ENCODE measurements at places on chromosomes 11 and 22. TPM values are rescaled to one million over a fixed set of nuclear protein-coding genes. Genes with fewer than 3 reads are reported as not detected.

The WBP2NL gene
- 3.4 TPM for total RNA-seq

The OR4A16 gene
- total RNA-seq: not detected

The OR8D4 gene
- total RNA-seq: not detected

The INCENP gene
- total RNA-seq: 18.6 TPM

The OVOL1 gene
- not detected for total RNA-seq

The B3GAT1 gene
- 3.1 TPM for total RNA-seq

The OR51E2 gene
- total RNA-seq: not detected

The SYCE3 gene
- not detected for total RNA-seq

The CYTH4 gene
- 126 TPM for total RNA-seq

The CALCA gene
- not detected for total RNA-seq

- no peaks in the 10 kb centered on the region for H3K4me1 ChIP-seq
- no peak overlapping the region for H3K4me3 ChIP-seq
- H3K36me3 ChIP-seq: no peaks in the 10 kb centered on the region
- no peaks in the 10 kb centered on the region for H3K27me3 ChIP-seq
- no peak overlapping the region for H3K27ac ChIP-seq
- DNase-seq: no peak
These were observed 30.2 kb upstream of the ACCSL start for GRCh38 chr11:44017443-44018126.

GRCh38 chr22:46660604-46661201 is 40.5 kb downstream of the GRAMD4 start:
- H3K4me1 ChIP-seq: peaks cover 8% of the 10 kb centered on the region
- DNase-seq: no peak
- no peak overlapping the region for H3K27ac ChIP-seq
- H3K36me3 ChIP-seq: peaks cover 7% of the 10 kb centered on the region
- H3K27me3 ChIP-seq: no peaks in the 10 kb centered on the region
- H3K4me3 ChIP-seq: no peak overlapping the region

DNA sequence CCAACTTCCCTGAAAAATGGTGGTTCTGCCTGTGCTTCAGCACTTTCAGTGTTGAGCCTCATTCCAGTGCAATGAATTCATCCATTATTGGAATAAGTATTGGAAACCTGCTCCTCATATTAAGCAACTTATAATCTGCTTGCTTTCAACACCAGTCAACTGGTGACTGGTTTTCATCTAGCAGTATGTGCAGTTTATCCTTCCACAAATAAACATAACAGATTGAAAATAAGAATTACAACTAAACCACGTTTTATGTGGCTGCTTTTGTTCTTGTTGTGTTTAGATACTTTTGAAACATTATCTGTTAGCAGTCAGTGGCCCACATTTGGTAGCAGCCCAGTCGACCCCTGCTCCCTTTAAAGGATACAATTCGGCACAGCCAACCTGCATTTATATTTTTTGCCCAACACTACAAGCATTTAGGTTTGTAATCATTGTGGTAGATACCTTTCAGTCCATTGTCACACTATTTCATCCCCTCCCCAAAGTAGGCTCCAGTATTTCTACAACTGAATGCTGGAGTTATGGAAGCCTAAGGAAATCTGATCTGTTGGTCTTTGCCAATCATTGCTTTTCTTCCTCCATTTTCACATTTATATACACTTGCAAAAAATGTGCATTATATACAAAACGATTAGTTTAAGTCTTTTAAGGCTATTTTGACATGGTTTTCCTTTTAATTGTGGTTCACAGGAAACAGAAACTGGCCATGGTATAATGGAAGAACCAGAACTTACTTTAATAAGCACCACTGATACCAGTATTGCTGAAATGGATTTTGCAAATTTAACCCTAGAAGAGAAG is 13.1 kb downstream of the TAF1D start:
- H3K27ac ChIP-seq: no peak overlapping the region
- H3K4me1 ChIP-seq: no peaks in the 10 kb centered on the region
- no peak for DNase-seq
- H3K36me3 ChIP-seq: peaks cover 22% of the 10 kb centered on the region
- H3K27me3 ChIP-seq: no peaks in the 10 kb centered on the region

GRCh38 chr11:12478743-12479142 is 101.4 kb downstream of the PARVA start:
- DNase-seq: no peak
- H3K27me3 ChIP-seq: no peaks in the 10 kb centered on the region
- H3K4me1 ChIP-seq: no peaks in the 10 kb centered on the region
- no peak overlapping the region for H3K4me3 ChIP-seq
- no peaks in the 10 kb centered on the region for H3K36me3 ChIP-seq

DNA sequence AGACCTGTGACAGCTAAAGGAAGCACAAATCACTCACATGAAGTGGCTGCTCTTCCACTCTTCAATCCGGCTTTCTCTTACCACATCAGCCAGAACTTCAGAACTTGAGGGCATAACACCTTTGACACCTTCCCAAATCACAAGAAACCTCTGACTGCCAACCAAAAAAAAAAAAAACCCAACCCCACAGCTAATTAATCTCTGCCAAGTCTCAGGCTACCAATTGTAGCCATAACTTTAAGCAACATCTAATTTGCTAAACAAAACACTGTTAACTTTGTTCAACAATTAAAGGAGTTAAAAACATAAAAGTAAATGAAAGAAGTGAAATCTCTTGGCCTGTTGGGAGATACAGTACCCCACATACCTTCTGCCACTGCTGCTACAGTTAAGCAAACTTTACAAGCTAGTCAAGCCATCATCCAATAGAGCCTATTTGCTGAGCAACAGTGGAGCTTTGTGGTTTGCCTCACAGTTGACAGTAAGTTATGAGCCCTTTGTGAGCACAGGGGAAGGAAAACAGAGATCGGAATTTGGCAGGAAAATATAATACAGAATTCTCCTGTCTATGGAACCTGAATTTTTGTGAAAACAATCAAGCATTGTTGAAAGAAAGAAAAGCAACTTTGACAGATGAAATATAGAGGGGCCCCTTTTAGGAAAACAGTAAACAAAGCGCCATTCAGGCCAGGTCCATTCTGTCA is at the start of gene SOX6:
Gene SOX6, minus strand, starts transcription at position 490 of the 704 bp plus-strand sequence. CDS start 15,298 bp downstream, outside the sequence.
- no peaks in the 10 kb centered on the region for H3K36me3 ChIP-seq
- H3K27ac ChIP-seq: no peak within 1 kb of the TSS
- no peaks in the 10 kb centered on the region for H3K27me3 ChIP-seq
- no peak within 1 kb of the TSS for H3K4me3 ChIP-seq
- no peak for DNase-seq
- H3K4me1 ChIP-seq: no peaks in the 10 kb centered on the region

GRCh38 chr11:123265951-123266350 is 70.9 kb upstream of the CLMP start:
- no peaks in the 10 kb centered on the region for H3K27me3 ChIP-seq
- H3K4me3 ChIP-seq: no peak overlapping the region
- no peaks in the 10 kb centered on the region for H3K4me1 ChIP-seq
- no peaks in the 10 kb centered on the region for H3K36me3 ChIP-seq

GRCh38 chr22:40855979-40856512 is 393 bp downstream of the ST13 start:
- peak; percentile 44 for DNase-seq
- H3K4me3 ChIP-seq: peak overlapping the region; percentile 83
- H3K27ac ChIP-seq: peak overlapping the region; percentile 97
- H3K4me1 ChIP-seq: peaks cover 24% of the 10 kb centered on the region
- no peaks in the 10 kb centered on the region for H3K27me3 ChIP-seq
- no peaks in the 10 kb centered on the region for H3K36me3 ChIP-seq

DNA sequence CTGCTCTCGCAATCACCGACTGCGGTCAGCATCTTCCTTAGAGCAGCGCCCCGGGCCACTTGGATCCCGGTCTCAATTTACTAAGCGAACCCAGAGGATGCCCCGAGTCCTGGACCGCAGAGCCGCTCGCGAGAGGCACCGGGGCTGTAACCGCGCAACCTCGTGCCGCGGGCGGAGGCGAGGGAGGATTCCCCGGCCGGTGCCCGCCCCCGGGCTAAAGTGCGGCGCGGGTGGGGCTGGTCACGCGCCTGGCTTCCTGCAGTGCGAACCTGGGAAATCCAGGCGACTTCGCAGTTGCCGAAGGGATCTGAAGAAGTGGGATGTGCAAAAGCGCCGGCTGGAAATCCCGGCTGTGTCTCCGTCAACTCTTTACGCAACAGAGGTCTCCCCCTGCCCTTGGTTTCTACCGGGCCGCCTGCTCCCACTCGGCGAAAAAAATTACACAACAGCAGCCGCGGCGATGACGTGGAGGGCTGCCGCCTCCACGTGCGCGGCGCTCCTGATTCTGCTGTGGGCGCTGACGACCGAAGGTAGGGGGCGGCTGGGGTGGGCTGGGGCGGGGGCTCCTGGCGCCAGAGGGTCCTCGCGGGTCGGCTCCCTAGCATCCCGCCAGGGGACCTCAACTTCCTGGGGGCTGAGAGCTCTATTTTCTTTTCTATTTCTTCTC is at the start of gene NCR3LG1:
Gene NCR3LG1, plus strand, starts transcription at position 291 of the 667 bp plus-strand sequence. Its CDS starts 170 bp downstream, at position 461.
- H3K4me3 ChIP-seq: peak within 1 kb of the TSS; percentile 77
- H3K36me3 ChIP-seq: no peaks in the 10 kb centered on the region
- peak within 1 kb of the TSS; percentile 50 for H3K27ac ChIP-seq
- peak; percentile 55 for DNase-seq
- H3K27me3 ChIP-seq: no peaks in the 10 kb centered on the region

DNA sequence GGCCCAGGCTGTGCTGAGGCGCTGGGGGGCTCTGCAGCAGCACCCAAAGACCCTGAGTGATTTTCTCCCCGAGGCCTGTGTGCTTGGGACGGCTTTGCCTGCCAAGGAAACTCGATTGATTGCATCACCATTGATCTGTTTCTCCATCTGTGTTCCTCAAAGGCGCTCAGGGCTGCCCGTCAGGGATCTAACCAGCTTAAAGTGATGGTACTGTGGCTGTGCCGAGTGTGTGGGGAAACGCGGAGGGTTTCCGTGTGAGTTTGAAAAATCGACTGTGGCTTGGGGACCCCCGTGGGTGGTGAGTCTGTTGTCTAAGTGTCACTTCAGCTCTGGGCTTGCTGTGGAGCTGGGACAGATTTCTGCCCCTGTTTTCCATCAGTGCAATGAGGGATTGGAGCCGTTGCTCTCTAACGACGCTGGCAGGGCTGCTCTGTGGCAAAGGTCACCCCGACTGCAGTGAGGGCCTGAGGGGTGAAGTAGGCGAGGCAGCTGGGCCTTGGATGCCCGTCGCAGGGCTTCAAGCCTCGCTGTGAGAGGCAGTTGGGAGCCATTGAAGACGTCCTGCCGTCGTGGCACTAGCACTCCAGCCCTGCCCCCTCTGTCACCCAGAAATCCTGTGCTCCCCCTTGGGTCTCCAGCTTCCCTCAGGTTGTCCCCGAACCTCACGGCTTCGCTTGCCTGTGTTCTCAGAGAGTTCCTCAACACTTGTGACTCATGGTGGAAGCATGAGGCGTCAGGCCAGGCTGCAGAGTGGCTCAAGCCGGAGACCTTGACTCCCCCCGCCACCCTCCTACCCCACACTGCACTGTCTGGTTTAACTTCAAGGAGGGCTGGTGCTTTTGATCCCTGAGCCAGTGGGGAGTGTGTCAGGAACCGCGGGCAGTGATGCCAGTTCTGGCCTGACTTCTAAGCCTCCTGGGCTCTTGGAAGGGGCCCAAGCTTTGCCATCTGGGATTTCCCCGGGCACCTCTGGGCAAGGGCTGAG is 21.8 kb downstream of the CACNA1I start:
- H3K4me1 ChIP-seq: no peaks in the 10 kb centered on the region
- H3K36me3 ChIP-seq: no peaks in the 10 kb centered on the region
- H3K27me3 ChIP-seq: no peaks in the 10 kb centered on the region
- no peak overlapping the region for H3K4me3 ChIP-seq
- DNase-seq: no peak

DNA sequence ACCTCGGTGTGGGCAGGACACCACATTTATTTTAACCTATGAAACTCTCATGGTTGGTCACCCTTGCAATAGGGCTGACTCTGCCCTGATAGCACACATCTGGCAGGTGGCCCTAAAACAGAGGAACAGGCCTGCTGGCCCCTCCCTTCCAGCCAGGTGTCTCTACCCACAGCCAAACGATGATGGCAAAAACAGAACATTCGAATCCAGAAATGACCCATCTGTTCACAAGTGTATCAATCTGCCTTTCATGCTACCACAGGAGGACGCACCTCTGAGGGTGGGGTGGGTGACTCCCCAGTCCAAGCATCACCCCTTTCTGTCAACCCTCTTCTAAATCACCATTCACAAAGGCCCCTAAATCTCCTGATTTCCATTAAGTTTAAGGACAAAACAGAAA is 118.1 kb downstream of the ETS1 start:
- no peak for DNase-seq
- peak overlapping the region; percentile 97 for H3K27ac ChIP-seq
- H3K4me1 ChIP-seq: peaks cover 100% of the 10 kb centered on the region

DNA sequence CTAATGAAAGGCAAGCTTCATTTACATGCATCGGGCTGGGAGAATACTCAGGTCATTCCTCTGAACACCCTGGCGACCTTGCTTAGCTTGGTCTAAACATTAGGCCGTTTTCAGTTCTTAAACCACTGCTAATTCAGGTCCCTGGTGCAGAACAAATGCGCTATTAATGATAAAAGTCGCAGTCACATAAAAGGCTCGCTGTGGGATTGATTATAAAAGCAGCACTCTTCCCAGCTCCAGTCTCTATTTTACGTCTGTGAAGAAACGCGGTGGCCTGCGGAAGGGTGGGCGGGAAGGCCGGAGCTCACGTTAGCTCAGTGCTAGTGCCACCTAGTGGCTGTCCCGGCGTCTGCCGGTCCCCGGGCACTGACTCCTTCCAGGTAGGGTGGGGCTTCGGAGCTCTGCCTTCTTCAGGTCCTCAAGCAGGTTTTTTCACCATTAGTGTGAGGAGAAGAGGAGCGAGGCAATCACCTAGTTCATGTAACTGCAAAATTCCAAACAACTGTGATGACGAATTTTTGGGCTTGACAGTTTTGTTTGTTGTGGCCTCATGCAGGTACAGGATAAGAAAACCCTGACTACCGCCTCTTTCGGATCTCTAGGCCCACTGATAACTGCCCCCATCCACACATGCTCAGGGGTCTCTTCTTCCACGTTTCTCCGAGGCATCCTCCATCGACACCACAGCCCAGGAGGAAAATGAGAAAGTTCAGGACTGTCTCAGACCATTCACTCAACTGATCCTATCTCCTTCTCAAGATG is 66.5 kb upstream of the CLMP start:
- H3K27ac ChIP-seq: no peak overlapping the region
- DNase-seq: peak; percentile 29
- H3K4me1 ChIP-seq: no peaks in the 10 kb centered on the region
- H3K36me3 ChIP-seq: no peaks in the 10 kb centered on the region

DNA sequence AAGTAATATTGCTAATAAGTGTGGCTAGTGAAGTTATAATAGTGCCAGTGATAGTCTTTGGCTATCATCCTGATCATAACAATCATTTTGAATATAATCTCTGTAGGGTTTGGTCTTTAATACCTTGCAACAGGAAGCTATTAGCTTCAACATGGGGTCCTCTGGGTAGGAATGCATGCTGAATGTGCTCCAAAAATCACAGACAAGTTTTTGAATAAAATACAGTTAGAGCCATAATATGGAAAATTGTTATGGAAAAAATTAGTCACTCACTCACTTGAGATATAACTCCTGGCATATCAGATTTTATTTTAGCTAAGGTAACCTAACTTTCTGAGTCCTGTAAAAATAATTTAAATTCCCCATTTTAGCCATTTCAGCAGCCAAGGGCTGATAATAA is 95.4 kb upstream of the MTMR2 start:
- no peaks in the 10 kb centered on the region for H3K36me3 ChIP-seq
- H3K4me3 ChIP-seq: no peak overlapping the region
- H3K27ac ChIP-seq: no peak overlapping the region

Measured in naive thymus-derived CD4-positive, alpha-beta T cell (primary cell).